Hematopoietic multipotent progenitor cell treated with erythropoietin and hydrocortisone succinate and interleukin-3 and kit ligand, for 17 days (in vitro differentiated cells): ENCODE measurements at places on chromosomes 3 and 15.

- DNase-seq = no peak
Observed at GRCh38 chr3:55476515-55476914, 10.6 kb downstream of the WNT5A start.

GRCh38 chr3:192313605-192314004, 413.7 kb downstream of the FGF12 start:
- no peak for DNase-seq

DNA sequence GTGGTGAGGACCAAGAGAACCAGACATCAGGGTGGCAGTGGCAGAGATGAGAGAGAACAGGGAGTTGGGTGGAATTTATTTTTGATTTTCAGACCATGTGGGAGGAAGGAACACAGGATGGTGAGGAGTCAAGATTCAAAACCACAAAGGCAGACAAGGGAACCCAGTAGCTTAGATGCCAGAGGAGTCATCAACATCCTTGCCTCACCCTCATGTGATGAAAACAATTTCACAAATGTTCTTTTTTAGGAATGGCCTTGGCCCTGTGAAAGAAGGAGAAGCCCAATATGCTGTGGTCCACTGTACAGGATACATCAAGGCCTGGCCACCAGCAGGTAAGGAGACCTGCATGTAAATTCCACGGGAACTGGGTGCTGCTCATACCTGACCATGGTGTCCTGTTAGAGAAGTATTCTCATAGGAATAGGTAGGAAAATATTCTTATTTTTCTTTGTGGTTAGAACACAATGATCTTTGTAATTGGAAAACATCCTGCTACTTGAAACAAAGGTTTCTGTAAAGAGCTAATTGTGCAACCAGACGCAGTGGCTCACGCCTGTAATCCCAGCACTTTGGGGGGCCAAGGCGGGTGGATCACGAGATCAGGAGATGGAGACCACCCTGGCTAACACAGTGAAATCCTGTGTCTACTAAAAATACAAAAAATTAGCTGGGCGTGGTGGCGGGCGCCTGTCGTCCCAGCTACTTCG, 110.0 kb downstream of the ARNT2 start:
- no peak for DNase-seq

- no peak for DNase-seq
Observed at GRCh38 chr3:183984749-183985729, 32.6 kb downstream of the ABCC5 start.

GRCh38 chr3:104323226-104323625, 1043.5 kb upstream of the ALCAM start:
- no peak for DNase-seq

- no peak for DNase-seq
Observed at GRCh38 chr3:126649556-126650092, 5.3 kb downstream of the TXNRD3 start.

DNA sequence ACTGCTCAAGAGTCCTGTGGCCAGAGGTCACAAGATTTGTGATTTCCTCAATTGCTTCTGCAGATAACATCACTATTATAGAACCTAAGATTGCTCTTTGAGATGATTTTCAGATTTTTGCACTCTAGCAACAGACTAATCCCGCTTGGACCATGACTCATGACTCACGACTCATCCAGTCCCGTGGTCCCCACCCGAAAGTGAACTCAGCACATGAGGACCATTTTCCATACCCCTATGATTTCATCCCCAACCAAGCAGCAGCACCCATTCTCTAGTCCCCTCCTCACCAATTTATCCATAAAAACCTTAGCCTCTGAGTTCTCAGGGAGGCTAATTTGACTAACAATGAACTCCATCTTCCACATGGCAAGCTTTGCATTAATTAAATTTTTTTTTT, 106.3 kb upstream of the ALCAM start:
- no peak for DNase-seq

GRCh38 chr3:194565597-194566190, 67.5 kb downstream of the TMEM44 start:
- DNase-seq = no peak

- DNase-seq = no peak
Observed at GRCh38 chr3:57985176-57985983, 22.8 kb upstream of the FLNB start.

DNA sequence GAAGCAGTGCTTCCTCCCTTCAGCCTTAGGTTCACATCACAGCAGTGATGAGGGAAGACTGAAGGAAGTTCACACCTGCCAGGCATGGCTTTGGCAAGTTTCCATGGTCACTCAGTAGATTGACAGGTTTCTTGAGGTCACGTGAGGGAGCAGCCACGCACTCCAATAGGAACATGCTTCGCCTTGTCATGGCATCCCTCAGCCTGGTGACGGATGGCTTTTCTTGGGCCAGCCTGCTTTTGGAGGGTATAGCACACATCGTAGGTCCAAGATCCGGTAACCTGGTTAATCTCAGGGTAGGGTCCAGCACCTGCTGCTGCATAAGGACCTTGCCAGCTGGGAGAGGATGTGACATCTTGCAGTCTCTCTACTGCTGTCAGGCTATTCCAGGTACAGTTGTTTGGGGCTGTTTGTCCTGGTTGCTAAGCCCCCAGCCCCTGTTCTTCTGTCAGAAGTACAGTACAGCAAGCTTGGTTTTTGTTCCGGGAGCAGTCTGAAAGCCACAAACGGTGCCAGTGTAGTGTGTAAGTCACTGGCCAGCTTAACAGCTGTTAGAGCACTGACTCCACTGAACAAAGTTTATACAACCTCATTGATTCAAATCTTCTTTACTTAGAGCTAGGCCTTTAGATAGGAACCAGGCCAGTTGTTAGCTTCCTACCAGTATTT, 42.3 kb downstream of the PSMD6 start:
- DNase-seq = no peak

DNA sequence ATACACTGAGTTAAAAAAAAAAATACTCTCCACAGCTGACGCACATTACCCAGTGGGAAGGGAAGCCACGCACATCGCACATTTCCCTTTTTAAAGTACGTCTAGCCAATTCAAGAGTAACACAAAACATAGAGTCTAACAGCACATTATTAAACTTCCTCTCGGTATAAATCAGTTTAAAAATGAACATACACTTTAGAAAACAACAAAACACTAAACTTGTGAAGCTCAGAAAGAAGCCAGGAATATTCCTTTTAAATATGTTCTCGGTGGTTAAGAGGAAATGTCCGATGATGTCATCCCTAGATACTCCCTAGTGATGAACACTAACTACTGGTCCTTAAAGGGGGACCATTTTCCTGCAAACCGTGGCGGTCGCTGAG, 721 bp downstream of the MYEF2 start:
- no peak for DNase-seq

DNA sequence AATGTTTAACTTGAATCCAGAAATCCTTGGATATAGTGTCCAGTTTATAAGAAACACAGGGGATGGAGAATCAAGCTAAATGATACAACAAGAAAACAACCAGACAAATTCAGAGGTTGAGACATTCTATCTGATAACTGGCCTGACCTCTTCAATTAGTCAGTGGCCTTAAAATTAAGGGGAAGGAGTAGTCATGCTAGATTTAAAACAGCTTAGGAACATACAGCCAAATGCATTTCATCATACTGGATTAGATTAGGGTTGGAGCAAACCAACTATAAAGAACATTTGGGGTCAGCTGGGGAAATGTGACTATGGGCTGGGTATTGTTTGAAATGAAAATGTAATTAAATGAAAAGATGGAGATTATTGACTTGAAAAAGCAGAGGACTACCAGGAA, 53.3 kb downstream of the PPARG start:
- no peak for DNase-seq

DNA sequence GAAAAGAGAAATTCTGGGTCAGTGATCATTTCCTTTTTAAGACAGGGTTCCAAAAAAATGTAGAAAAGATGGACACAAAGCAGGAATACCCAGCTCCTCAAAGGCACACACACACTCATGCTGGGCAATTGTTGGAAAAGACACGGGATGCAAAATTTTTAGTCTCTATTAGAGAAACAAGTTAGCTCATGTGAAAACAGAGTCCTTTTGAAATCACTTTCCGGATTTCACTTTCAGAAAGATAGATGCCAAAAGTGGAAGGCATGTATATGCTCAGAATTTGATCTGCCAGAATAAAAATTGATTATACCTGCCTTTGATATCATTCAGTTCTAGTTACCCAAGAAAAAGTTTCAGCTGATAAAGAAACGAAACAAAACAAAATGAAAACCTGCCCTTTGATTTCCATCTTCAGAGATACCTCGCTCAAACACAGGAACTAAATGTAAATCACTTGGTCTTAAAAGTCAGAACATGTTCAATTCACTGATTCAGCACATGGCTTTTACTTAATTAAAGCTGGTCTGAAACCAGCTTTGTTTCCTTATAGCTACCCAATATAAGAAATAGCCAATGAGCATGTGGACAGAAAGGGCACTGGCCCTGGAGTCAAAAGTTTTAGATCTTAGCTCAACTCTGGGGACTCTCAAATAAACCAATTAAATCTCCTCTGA, 52.8 kb downstream of the PLD1 start:
- DNase-seq = no peak

GRCh38 chr15:35705030-35705883, 159.3 kb upstream of the DPH6 start:
- no peak for DNase-seq

DNA sequence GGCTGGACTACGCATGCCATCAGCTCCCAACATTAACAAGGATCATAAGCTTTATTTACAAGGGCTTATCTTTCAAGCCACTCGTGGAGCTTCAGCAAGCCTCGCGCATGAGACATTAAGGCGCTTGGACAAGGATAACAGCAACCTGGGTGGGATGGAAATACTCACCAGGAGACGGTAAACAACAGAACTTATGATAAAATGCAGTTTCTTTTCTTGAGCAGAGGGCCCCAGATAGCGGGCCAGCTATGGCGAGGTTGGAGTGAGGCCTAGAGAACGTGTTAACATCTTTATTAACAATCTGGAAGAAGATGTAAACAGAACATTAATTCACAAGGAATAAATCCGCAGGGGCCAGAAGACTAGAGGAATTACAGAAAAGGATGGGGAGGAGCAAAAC, 158.2 kb downstream of the NTRK3 start:
- no peak for DNase-seq

- DNase-seq = no peak
Observed at GRCh38 chr15:60006203-60006862, 2.2 kb downstream of the FOXB1 start.

- DNase-seq = no peak
Observed at GRCh38 chr3:67619991-67620390, 34.4 kb downstream of the SUCLG2 start.

- DNase-seq = no peak
Observed at GRCh38 chr3:158668506-158668905, 3.9 kb downstream of the LXN start.

GRCh38 chr3:131786386-131786785, 248.4 kb downstream of the CPNE4 start:
- DNase-seq = no peak

- no peak for DNase-seq
Observed at GRCh38 chr15:63663906-63664305, 66.7 kb downstream of the FBXL22 start.

DNA sequence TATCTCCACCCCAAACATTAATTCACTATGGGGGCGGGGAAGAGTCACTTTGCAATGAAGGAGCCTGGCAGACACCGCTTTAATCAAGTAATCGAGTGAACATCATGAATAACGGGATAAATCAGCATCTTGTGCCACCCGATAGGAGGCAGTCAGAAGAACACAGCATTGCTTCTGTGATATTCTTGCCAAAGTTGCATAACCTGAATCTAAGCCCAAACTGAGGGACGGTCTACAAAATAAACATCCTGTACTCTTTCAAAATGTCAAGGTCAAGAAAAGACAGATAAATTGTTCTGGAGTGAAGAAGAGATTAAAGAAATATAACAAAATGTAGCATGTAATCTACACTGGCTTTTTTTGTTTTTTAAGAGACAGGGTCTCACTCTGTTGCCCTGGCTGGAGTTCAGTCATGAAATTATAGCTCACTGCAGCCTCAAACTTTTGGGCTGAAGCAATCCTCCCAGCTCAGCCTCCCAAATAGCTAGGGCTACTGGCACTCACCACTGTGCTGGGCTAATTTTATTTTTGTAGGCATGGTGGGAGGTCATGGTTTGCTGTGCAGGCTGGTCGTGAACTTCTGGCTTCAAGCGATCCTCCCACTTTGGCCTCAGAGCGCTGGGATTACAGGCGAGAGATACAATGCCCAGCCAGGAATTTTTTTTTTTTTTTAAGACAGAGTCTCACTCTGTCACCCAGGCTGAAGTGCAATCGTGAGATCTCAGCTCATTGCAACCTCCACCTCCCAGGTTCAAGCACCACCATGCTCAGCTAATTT, 20.1 kb upstream of the VWA5B2 start:
- DNase-seq = no peak

DNA sequence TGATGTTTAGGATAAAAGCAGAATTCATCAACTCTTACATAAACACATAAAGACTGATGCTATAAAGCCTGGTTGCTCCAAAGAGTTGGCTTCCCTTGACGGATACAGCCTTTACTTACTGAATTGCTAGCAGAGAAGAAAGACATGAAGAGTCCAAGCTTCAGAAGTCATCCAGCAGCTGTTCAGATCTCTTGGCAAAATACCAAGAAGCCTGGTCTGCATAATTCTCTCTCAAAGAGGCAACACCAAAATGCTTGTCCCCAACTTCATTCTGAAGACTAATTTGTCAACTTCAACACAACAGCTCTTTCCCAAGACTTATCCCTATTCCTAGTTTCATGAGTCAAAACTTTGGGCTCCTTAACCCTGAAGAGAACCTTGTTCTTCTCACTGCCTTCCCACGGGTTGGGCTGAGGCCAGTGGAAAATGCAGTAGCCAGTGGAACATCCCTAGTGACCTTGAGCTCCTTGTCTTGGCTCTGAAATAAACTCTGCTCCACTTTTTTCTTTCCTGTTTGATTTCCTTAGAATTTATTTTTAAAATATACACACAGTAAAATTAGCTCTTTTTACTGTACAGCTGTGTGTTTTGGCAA, 119.2 kb upstream of the THBS1 start:
- no peak for DNase-seq

DNA sequence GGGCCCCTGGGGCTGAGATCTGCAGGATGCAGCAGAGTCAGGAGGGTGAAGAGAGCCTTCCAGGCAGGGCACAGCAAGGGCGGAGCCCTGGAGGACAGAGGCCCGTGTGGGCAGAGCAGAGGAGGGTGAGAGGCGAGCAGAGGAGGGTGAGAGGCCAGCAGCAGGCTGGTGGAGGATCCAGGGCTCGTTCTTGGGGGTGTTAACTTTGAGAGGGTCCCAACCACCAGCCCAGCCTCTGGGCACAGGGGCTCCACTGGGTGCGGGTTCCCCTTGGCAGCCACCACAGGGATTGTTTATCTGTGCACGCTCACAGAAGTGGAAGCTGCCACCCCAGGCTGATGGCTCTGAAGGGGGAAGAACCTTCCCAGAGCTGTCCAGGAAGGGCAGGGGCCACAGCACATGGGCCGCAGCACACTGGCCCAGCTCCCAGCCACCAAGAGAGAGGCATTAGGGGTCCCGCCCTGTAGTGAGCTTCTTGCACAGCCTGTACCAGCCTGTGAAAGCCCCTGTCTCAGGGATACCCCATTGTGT, 9.3 kb upstream of the PLXND1 start:
- no peak for DNase-seq
